ENCODE measurements at places on chromosomes 7 and 10.

GRCh38 chr7:60017-60675 is 132.2 kb upstream of the FAM20C start:
- no peak for DNase-seq

GRCh38 chr10:131899695-131900349 is 986 bp upstream of the PPP2R2D start:
- DNase-seq, result peak; percentile 15

DNA sequence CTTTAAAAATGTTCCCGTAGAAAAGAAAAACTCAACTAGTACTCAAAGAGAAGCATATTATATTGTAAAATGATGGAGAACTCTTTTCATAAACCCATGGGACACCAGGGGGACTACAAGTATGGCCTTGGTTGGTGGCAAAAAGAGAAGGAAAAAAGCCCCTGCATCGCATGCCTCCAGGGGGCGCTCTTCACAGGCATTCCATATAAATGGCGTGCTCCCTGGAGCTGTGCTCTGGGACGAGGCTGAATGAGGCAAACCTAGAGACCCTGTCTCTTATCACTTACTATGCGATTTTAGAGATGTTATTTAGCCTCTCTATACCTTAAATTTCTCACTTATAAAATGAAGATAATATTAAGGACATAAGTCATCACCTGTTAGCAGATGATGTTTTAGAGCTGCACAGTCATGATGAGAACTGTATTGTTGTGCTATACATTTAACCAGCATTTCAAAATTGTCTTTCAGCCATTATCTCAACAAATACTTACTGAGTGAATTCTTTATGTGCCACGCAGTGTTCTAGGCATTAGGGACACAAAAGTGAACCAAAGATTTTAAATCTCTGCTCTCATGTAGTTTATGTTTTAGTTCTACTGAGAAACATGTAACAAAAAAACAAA is 105.8 kb downstream of the ARHGAP21 start:
- peak; percentile 36 for DNase-seq

- no peak for DNase-seq
These were observed 722.7 kb upstream of the CELF2 start for GRCh38 chr10:10294881-10295529.

DNA sequence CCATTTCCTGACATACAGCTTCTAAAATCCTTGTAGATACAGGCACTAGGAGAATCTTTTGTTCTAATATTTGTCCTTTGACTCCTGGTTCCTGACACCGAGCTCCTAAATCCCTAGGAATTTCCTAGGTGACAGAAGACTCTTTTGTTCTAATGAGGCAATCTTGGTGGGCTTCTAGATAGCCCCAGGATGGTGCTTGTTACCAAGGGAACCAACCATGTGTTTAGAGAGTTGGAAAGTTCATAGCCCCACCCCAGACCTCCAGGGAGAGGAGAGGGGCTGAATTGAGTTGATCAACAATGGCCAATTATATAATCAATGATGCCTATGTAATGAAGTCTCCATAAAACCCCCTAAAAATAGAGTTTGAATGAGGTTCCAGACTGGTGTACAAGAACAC is 145.1 kb downstream of the JMJD1C start:
- DNase-seq, result no peak

- no peak for DNase-seq
These were observed 31.3 kb downstream of the AGAP3 start for GRCh38 chr7:151117565-151117964.

- no peak for DNase-seq
These were observed 79.0 kb upstream of the SEMA3C start for GRCh38 chr7:80997841-80998240.

DNA sequence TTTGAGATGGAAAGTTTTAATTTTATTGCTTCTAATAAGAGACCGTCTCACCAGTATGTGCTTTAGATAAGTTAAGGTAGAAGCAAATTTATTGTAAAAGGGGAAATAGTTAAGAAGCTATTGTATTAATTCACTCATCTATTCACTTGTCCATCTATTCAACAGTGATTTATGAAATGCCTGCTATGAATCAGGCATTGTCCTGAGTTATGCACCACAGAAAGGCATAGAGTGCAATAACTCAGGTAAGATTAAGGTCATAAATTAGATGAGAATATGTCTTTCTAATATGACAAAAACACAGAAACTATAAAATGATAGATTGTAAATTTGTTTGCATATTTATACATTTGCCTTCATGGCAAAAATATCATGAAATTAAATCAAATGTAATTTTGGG is 379.3 kb upstream of the PCDH15 start:
- DNase-seq, result no peak

- DNase-seq, result no peak
These were observed 153.6 kb downstream of the TYW1B start for GRCh38 chr7:72674394-72674793.

- DNase-seq, result no peak
These were observed 25.5 kb downstream of the NYAP1 start for GRCh38 chr7:100509231-100509630.

GRCh38 chr7:20785157-20786048 is 1.3 kb downstream of the SP8 start:
- no peak for DNase-seq

- no peak for DNase-seq
These were observed 8.2 kb upstream of the VCL start for GRCh38 chr10:73989594-73990150.

GRCh38 chr7:142925413-142925812 is 8.1 kb downstream of the TRPV5 start:
- DNase-seq, result no peak

DNA sequence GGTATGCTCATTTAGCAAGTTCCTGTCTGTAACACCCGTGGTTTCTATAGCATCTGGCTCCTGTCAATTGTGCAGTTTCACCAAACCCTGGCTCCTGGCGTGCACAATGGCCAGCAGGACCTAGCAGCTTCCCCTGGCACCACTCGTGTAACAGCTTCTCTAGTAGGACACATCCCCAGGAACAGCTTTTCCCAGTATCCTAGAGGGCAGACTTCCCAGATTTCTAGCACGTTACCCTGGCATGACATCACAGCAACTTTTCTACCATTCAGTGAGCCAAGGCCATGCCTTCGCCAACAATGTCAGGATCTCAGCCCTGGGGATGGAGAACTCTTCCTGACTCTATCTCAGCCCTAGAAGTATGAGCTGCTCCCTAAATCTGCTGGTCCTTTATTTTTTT is 6.5 kb downstream of the YME1L1 start:
- no peak for DNase-seq

DNA sequence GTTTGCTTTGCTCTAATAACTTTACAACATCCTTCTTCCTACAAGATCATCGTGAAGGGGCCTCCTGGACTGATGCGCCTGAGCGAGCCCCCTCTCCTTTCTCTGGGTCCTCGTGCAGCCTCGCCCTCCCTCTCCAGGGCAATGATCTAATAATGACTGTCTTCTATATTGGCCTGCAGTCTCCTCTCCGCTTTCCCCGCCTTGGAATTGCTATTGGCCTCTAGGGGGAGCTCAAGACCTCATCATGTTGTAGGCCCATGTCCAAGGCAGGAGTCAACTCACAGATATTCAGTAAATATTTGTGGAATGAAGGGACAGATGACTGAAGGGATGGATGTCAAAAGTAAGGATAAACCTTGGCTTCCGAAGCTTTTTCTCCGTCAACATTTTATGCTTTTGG is 1180.3 kb downstream of the TYW1 start:
- peak; percentile 25 for DNase-seq

GRCh38 chr7:155710530-155710929 is 66.1 kb downstream of the RBM33 start:
- DNase-seq, result no peak

- DNase-seq, result no peak
These were observed 5.3 kb upstream of the ARPC1A start for GRCh38 chr7:99320371-99320770.

- DNase-seq, result no peak
These were observed 62.3 kb downstream of the LHPP start for GRCh38 chr10:124523901-124524300.

- DNase-seq, result no peak
These were observed 916.2 kb downstream of the NXPH1 start for GRCh38 chr7:9349625-9350024.

DNA sequence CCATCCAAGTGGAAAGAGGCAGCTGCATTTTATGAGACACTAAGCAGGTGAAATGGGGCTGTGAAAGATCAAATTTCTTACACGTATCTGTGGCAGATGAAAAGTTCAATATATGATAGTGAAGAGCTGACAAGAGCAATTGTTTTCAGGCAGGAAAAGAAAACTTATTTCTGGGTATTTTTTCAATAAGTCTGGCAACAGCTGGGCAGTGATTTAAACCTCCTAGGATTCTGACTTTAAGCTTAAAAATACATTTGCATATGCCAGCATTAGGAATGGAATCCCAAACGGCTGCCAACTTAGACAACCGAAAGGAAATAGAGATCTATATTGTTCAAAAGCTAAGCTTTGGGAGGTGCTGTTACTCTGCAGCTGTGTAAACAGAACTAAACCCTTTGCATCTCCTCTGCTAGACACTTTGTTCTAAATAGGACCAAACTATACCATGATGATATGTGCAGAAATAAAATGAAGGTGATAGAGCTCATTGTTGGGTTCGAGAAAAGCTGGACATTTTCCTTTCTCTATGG is 26.1 kb downstream of the DYNC1I1 start:
- DNase-seq, result no peak

DNA sequence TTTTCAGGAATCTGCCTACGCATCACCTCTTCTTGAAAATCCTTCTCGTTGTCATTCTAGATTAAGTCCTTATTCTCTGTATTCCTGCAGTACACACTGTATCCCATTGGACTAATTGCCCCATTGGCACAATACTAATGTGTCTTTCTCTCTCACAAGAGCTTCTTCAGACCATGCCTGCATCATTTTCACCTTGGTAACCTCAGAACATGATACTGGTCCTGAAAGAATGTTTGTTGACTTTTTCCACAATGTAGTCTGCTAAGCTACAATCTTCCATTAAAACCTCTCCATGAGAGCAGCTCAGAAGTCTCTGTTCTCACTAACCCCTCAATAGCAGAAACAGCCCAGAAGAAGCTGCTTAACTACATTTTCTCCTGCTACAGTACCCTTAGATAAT is 270.7 kb downstream of the PCDH15 start:
- no peak for DNase-seq

DNA sequence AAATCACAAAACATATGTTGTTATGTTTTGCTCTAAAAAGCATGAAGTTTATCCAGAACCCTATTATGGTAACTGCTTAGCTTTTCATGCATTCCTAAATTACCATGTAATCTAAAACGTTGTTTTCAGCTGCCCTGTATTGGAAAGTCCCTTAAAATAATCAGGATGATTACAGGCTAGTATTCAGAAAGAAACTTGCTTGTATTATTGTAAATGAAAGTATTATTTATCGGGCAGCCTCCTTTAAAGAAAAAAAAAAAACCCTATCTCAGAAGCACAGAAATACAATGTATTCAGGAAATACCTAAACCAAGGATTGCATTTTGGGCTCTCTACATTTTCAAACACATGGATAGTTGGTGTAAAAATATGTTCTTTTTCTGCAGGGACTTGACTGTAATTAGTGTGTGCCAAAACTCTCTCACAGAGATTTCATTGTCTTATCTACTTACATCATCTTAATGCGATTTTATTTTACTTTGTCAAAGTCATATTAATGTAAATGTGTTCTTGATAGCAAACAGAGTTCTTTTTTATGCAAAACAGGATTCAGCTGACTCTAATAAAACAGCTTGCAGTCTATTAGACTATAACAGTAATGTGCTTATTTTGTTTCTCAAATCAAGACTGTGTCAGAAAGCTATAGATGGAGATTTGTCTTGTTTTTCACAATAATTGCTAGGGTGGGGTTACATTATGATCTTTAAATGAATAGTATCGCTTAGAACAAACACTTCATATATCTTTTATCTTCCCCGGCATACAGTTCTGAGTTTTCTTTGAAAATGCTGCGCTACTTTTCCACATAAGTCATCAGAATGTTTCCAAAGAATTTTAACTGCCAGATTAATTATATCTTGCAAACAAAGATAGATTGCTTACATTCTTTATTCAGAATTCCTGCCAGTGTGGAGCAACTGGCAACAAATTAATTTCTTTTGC is 65.3 kb upstream of the ARID5B start:
- DNase-seq, result no peak

DNA sequence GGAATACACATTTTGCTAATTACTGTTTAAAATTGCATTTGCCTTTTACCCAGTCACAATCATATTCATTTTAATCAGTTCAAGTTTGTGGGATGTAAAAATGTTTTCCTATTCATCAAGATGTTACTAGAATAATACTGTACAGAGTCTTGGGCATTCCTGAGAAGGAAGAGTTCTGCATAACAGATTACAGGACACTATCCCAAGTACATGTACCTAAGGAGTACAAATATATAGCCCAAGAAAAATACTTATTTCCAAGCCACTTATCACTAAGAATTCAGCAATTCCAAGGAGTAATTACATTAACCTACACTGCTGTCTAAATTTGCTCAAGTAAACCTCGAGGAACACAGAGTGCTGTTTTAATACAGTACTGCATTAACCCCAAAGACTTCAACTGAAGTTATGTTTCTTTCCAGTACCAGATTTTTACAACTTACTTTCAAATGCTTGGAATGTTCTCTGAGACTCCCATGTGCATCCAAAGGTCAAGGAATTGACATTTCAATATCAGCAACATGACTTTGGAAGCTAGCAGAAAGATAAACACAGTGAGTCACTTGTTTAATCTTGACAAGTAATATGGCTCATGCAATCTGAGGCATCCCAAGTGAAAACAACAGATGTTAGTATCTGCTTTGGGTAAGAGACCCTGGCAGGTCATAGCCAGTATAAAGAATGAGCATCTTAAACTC is 125.4 kb upstream of the BET1 start:
- no peak for DNase-seq

DNA sequence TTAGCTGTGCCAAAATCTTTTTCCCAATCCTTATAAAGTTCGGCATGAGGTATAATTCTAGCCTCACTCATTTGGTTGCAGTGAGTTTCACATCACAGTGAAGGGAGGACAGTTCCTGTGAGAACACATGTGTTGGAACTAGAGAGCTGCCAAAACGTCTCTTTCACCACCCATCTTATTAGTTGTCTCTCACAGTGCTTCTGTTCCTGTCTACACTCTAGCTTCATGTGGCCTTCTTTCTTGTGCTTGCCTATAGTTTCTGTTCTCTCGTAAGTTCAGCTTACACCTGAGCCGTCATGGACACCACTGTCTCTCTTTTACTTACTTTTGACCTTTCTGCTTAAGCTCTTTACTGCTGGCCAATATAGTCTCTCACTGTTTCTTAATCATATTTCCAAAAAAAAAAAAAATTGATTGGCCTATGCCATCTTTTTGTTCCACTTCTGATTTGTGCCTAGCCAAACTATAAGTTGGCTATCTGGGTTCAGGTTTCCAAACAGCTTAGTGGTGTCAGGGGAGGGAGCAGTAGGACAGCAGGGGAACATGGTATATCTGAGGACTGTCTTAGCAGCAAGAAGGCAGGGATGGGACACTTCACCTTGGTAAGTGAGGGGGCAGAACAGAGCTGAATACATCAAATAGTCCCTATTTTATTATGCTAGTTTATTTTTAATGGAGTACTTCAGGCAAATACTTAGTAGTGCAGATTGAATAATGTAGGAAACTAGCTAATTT is 38.0 kb downstream of the ZNRF2 start:
- DNase-seq, result no peak
